Pulmonary artery endothelial cell (primary cell): ENCODE measurements at places on chromosomes 5 and 9. TPM values are rescaled to one million over a fixed set of nuclear protein-coding genes. Genes with fewer than 3 reads are reported as not detected.

COL5A1 gene
- total RNA-seq = 57.7 and 87.1 TPM in 2 replicates

FCN1 gene
- not detected in 2 replicates for total RNA-seq

TMEM215 gene
- under 0.01 and 0.18 TPM in 2 replicates for total RNA-seq

IL31RA gene
- 0.21 and 0.73 TPM in 2 replicates for total RNA-seq

WDR41 gene
- 81.8 and 90.8 TPM in 2 replicates for total RNA-seq

PCDHGB7 gene
- total RNA-seq = 4.8 and 6.1 TPM in 2 replicates

DNA sequence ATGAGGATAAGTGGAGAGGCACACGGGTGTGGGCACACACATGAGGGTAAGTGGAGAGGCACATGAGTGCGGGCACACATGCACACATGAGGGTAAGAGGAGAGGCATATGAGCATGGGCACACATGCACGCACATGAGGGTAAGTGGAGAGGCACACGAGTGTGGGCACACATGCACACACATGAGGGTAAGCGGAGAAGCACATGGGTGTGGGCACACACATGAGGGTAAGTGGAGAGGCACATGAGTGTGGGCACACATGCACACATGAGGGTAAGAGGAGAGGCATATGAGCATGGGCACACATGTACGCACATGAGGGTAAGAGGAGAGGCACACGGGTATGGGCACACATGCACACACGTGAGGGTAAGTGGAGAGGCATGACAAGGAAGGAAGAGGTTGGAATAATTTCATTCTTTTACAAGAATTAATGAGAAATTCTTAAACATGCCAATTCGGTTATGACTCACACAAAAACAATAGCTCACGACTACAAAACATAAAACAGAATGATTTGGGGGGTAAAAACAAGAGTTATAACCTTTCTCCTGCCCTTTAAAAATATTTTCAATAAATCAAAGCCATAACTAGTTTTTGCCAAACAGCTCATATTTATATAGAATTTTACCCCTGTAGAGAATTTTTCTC lies 67.5 kb downstream of the APBA1 start:
- no peak for DNase-seq

DNA sequence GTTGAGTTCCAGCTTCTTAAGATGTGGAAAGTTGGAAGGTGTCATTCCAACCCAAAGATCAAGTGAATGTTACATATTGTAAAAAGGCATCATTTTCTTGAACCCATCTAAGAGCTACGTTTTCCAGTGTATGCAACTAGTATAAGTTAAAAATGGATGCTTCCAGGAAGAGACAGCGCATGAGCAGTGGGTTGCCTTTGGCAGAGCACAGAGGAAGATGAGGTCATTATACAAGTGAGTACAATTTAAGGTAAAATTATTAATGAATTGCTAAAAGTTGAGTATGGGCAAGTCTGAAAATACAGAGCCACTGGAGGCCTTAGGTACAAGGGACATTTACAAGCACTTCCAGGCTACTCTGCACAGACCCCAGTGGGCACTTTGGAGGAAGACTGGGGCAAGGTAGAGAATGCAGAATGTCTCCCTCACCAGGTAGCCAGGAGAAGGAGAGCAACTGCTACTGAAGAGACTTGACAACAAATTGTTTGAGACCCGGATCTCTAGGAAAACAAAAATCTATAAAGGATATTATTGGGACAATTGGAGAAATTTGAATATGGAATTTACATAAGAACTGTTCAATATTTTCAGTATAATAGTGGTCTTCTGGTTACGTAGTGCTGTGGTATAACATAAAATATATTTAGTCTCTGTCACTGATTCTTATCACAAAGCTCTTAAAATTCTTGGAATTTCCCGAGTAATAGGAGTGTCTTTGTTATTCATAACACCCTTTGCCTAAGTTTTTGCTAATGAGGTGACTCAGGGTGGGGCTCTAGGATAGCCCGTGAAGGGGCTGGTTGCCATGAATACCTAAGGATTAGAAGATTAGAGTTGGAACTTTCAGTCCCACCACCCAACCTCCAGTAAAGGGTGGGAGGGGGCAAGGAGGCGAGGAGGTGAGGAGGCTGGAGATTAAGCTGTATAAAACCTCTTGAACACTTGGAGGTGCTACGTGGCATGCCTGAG lies 129.9 kb upstream of the FER start:
- DNase-seq = no peak

DNA sequence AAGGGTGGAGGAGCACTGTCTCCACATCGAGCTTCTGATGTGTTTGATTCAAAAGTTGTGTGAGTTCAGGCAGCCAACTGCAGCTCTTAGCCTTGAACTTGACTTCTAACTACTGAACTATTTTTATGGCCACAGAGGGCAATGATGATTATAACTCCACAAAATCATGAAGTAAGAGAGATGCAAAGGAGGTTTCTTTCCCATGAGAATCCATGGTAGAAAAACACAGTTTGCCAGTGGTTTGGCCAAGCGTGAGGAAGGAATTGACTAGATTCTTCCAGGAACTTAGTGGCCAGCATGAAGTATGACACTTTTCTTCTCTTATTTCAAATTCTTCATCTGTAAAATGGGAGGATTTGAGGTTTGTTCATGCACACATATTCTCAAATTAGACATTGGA lies 43.2 kb downstream of the PAPPA start:
- no peak for DNase-seq

- no peak for DNase-seq
Measured at GRCh38 chr5:142295084-142295758, 29.6 kb downstream of the SPRY4 start.
